ENCODE measurements at places on chromosomes 4 and X.

GRCh38 chr4:61533140-61533539 is 333.0 kb downstream of the ADGRL3 start:
- DNase-seq = no peak

- DNase-seq = no peak
Measured at GRCh38 chr4:155748039-155748438, 10.8 kb upstream of the GUCY1B1 start.

DNA sequence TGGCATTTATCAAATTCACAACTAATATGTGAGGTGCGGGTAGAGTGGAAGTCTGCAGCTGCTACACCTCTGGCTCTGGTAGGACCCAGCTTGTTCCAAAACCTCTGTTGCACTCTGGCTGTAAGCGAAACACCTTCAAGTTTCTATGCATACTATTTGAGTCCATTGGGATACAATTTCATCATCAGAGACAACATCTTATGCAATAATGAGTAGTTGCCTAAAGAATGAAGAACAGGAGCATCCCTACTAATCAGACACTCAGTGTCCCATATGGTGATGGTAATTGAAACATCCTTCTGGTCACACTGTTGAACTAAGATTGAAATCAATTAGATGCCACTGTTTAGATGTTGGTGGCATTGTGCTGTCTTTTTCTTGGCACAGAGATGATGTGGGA is 178.4 kb downstream of the MGST2 start:
- DNase-seq = no peak

DNA sequence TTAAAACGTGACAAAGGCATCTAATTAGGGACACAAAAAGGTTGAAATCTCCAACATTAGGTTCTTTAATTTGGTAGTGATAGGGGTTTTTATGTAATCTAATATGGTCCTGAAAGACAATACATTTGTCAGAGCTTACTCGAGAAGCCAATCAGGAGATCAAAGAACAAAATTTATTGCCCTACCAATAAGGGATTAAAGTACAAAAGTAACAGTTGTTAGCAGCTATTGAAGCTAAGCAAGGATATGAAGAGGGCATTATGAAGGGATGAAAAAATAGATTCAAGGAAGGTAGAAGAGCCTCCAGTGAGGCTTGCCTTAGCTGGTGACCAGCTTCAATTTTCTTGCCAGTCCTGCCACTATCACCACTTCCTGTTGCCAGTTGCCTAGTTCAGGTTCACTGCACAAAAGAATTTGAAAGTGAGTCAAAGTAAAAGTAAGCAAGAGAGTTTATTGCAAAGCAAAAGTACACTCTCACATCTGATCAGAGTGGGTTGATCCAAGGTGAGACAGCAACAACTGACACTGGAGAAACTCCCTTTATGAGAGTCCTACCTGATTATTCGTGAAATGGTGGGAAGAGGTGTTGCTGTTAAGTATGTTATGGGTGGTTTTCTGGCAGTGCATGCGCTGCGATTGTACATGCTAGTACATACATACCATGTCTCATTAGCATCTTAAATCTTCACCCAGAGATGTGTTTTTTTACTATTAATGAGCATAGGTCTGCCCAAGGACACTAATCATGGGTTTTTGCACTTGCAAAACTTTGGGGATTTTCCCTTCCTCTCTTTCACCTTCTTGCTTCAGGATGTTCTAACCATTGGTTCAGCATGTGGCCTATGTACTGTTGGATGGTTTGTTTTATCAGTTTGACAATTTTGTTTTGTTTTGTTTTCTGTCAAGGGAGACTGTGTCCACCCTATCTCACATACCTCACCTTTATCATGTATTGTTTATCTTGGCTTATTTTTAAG is 263.2 kb upstream of the ITM2A start:
- DNase-seq = peak; percentile 21

GRCh38 chr4:10893395-10893794 is 208.8 kb upstream of the CLNK start:
- DNase-seq = no peak

DNA sequence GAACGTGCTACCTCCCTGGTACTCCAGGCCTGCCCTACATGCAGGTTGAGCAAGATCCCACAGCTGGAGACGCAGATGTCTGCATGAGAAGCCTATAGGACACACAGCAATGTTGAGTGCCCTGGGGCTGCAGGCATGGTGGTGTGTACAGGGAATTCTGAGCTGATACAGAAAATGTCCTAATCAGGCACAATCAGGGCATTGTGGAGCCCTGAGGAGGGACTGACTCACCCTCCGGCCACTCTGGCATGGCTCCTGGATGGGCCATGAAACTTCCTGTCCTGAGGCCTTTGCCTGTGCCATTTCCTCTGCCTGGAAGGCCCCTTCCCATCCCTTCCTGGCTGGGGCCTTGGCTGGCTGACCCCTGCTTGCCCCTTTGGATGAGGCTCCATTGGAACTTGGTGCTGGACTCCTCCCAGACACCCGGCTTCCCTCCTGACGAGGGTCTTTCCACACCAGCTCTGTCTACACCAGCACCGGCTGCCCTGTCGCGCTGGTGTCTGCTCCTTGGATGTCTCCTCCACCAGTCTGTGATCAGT is 16.7 kb upstream of the AFAP1 start:
- DNase-seq = no peak

- no peak for DNase-seq
Measured at GRCh38 chr4:5592272-5592671, 116.1 kb downstream of the EVC2 start.

DNA sequence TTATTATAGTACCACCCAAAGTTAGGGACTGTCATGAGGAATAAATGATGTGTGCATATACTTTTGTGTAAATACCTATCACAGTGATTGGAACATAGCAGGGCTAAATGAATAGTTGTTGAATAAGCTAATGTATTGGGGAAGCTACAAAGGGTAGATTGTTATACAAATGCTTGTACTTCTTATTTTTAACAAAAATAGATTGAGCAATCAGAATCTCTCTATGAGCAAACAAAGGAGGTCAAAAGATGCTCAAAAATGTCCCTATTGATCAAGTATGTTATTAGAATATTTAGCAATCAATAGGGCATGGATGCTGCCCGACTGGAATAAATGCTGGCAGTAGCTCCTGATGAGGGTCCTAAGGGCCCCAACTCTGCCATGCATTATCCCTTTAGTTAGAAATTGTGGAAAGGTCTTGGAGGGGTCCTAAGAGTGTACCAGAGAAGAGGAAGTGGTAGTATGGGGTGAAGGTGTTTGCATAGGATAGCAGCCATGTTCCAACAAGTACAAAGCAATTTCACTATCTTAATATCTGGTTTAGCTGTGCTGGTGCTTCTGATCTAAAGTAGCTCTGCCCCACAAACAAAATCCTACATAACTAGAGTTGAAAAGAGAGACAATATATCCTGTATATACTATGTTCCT is 33.1 kb upstream of the TAPT1 start:
- DNase-seq = no peak

DNA sequence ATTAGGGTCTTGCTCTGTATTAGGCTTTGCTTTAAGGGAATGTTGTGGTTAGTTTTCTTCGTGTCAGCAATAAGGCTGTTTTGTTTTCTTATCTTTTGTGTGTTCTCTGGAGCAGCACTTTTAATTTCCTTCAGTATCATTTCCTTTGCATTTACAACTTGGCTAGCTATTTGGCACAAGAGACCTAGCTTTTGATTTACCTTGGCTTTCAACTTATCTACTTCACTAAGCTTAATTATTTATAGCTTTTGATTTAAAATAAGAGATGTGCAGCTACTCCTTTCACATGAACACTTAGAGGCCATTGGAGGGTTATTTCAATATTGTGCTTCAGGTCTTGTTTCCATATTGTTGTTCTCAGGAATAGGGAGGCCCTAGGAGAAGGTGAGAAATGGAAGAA is 68.2 kb downstream of the FAT4 start:
- DNase-seq = no peak

DNA sequence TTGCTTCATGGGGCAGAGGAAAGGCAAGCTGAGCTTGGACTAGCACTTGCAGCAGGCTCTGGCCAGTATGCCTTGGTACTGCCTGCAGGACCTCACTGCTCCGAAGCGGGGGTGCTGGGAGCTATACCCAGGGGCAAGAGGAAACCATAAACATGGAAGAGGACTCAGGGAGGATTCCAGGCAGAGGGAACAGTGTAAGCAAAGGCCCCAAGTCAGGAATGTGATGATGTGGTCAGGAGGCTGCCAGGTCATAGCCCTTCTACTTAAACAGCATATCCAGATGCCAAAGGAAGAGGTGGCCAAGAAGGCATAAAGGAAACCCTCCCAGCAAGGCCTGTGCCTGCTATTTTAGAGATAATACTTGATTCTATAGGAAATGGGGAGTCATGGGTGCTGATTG is 31.1 kb downstream of the RAB40AL start:
- no peak for DNase-seq

DNA sequence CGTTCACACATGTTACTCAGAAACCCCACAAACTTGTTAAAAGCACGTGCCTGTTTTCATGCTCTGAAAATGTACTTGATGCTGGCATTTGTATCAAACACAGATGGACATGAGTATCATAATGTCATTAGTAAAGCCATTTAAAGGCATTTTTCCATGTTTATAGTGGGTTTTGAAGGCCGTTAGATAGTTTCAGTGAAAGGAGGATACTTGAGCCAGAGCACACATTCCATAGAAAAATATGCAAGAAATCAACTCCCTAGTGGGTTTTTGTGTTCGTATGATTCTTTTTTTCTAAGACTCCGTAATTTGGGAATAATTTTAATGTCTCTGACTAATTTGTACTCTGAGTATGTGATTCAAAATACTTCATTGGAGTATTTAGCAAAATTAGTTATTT is 216.2 kb upstream of the BMP3 start:
- DNase-seq = no peak

- no peak for DNase-seq
Measured at GRCh38 chr4:156388826-156389225, 435.2 kb upstream of the CTSO start.

DNA sequence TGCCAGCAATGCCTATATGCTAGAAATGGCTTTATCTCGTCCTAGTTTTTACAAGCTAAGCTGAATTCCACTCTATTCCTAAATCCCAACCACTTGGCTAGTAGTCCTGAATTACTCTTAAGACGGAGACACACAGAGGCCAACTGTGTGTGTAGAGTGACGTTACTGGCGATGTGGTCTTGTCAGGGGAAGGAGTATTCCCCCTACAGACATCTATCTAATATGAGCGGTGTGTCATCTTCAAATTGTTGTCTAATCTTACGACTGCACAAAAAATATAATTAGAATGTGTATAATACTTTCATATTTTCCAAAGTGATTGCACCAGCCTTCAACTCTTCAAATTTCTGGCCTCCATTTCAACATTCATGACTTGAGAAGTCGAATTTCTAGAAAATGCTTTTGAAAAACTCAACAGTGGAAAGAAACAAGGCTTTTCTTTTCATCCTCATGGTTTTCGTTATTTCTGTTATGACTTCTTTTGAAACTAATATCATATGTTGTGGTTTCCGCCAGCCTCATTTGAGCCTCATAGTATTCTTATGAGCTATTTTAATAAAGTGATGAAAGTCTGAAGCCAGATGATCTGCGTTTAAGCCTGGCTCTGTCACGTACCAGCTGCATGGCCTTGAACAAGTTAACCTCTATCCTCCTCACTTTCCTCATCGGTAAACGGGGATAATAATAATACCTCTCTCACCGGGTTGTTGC is 132.3 kb downstream of the SOWAHB start:
- peak; percentile 26 for DNase-seq

DNA sequence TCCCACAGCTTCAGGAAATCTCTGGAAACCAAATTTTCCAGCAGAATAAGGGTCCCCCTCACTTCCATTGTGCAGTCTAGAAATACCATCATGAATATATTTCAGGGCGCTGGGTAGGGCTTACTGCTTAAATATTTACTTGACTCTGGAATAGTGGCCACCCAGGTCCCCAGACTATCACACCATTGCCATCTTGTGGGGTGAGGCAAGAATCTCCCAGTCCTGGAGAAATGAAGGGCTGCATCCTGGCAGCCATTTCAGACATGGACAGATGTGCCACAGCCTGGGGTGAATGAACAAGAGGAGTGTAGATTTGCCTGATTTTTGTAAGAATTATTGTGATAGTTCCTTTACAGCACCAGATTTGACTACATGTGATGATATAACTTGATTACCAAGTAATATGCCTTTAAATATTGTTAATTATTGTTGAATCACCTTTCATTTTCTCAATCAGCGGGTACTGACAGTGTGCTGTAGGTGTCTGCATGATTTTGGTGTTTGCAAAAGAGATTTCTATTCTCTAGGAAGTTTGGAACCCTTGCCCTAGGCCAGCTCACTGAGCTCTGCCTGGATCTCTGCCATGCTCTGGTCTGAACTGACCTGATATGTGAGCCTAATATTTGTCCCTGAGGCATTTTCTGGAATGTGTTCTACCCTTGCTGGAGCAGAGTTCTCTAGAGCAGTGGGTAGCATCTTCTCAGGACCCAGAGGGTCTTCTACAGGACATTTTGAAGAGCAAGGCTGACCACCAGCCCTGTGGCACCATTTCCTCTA is 183.4 kb downstream of the KIT start:
- DNase-seq = no peak

DNA sequence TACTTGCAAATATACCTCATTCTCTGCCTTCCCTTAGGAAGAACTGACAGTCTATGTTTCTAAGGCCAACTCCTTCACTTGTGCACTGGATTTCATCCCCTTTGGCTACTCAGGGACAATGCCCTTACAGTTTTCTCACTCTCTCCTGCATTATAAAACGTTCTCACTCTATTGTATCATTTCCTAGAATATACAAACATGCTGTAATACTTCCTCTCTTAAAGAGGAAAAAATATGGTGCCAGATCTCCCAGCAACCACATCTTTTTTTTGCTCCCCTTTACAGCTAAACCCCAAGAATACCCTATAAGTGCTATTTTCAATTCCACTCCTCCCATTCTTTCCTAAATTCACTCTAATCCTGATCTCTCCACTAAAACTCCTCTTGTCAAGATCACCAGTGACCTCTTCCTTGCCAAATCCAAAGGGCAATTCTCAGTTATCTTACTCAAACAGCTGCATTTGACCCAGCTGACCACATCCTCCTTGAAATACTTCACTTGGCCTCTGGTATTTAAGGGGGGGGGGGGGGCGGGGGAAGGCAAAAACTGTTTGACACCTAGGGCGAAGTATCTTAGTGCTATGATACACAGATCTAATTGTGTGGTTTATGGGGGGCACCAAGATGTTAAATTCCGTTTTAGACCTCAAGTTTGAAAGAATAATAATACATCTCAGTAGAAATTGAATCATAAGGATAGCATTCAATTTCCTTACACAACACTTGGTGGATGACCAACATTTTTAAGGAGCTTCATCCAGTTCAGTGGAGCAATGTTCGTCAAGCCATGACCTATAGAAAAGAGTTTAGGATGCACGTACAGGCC is 1.6 kb downstream of the RCHY1 start:
- peak; percentile 34 for DNase-seq

- no peak for DNase-seq
Measured at GRCh38 chrX:39891781-39892180, 206.0 kb downstream of the BCOR start.

Data from activated CD4-positive, alpha-beta T cell treated with anti-CD3 and anti-CD28 coated beads, Interleukin-2, Interleukin-6, amounts not matched to agents 100 ng/mL and 50 ng/mL, durations not matched to agents 16 hours and 8 hours (primary cell).